Stimulated activated CD4-positive, alpha-beta T cell treated with anti-CD3 and anti-CD28 coated beads, Interleukin-12 subunit alpha, Interleukin-12 subunit beta, amount 100 ng/mL, for 4 hours (primary cell): ENCODE measurements at places on chromosomes 11 and 22.
A peak's percentile ranks its signal among the peaks of the same experiment; 100 is the strongest.

- DNase-seq: no peak
Measured at GRCh38 chr11:368414-369335, 624 bp upstream of the B4GALNT4 start.

DNA sequence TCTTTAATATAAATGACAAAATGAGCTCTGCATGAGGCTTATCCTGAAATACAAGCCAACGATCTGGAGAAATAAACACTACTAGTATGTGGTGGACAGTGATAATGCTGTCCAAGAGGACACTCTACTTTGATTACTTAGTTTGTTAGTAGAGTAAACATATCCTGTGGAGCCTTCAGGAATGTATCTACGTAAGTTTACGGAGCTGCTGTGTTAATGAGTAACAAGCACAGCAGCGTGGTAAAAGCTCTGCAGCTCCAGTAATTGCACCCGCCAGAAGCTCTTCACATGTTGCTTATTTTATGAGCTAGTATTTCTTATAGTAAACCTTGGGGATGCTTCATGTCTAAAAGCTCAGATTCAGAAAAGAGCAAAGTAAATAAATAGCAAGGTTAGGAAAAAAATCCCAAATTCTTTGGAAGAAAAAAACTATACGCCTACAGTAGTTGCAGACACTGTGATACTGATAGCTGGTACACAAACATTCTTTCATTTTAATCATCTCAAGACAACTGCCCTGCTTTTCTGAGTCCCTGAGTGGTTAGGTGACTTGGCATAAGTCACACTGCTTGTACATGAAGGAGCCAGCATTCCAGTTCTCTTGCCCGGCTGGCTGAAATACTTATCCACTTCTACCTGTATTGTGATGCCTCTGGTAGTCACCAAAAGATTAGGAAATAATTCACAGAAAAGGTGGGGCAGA lies 32.7 kb upstream of the CCDC34 start:
- no peak for DNase-seq

DNA sequence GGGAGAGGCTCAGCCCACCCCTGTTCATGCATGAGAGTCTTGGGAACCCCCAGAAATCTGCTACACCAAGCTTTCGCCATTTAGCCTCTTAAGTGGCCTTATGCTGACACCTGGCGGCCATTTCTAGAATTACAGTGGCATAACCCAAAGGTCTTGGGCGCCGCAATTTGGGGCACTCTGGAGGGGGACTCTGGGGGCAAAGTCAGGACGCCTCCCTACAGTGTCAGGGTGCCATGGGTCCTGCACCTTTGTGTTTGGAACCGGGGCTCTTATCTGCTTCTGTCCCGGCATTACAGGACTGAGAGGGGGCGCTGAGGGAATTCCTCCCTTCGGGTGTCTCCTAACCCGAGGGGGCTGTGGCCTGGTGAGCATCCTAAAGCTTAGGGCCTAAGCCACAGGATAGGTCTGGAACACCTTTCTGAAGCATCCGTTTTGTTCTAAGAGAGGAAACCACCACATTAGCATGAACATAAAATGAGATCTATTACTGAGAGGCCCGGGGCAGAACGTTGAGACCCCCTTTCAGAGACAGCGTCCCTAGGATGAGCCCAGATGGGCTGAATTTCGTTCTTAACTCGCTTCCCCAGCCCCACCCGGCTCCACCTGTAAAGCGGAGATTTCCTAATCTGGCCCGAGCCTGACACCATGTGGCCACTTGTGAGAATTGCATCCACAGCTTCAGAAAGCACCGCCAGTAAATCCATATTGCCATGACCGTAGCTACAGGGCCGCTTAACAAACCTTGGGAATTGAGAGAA lies 9.3 kb downstream of the INS start:
- DNase-seq: peak; percentile 74

GRCh38 chr22:29821291-29822016 lies 16.6 kb downstream of the ASCC2 start:
- peak; percentile 8 for DNase-seq

DNA sequence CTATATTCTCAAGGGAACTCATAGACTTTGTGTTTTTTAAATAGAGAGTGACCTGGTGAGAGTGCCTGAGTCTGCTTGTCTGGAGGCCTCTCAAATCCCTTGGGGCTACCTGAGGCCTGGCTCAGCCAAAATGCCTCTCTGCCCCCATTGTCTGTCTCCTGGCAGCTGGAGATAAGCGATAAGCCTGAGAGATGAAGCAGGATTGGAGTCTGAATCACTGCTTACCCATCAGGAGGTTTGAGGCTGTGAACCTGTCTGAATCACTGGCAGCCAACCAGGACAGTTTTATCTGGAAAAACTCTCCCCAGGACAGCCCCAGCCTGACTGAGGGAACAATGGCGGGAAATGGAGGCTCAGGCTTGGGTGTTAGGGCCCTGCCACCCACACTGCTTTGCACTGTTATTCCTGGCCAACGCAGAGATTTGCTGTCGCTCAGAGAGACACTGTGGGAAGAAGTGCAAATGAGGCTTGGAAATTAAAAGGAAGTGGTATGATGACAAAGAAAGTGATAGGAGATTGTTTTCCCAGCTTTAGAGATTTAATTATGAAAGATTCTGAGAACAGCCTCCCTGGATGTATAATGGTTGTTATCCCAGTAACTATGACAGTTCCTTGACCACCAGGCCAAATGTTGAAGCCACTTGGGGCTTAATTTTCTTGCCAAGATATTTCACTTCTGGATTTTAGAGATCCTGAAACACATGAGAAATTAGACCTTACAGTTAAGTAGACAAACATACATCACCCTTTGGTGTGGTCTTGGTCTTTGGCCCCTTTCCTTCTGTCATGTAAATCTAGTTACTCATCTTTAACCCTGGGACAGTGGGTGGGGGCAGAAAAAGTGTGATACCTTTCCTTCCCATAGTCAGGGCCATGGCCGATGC lies 102.1 kb downstream of the RASSF10 start:
- no peak for DNase-seq

GRCh38 chr11:117946842-117947526 lies 17.8 kb upstream of the TMPRSS13 start:
- DNase-seq: peak; percentile 82

DNA sequence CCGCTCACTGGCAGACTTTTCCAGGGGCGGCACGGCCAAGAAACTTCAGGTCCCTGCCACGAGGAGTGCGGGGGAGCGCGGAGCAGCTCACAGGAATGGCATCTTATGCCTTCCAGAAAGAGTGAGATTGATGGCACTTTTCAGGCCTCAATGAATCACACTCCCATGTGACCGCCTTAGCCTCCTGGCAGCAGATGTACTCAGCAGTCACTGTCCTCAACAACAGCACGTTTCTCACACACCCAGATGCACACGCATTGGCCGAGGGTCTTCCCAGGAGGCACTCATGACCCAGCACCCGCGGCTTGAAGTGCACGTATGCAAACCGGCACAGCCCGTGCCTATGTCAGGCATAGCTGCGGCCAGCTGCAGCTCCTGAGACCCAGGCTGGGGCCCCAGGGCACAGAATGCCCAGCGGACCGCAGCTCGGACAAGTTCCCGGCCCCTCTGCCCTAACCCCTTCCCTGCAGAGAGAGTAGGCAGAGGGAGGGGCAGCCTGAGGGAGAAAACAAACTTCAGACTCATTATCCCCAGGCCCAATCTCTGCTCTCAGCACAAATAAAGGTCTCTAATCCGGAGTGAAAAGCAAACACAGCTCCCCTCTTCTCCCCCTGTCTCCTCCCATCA lies 48.3 kb downstream of the RPUSD4 start:
- no peak for DNase-seq

DNA sequence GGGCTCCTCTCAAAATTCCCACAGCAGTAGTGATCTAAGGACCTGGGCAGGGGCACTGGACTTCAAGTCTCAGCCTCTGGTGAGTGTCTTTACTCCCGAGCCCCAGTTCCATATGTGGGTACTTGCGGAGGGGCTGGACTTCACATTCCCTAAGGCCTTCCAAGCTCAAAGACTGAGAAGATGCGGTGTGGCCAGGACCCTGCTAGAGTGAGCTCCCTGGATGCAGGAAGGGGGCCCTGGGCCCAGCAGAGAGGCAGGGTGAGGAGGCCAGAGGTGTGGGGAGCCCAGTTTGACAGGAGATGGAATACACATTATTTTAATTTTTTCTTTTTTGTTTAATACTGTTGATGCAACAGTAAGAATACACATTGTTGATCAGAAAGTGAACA lies 83.7 kb downstream of the IGLL1 start:
- DNase-seq: no peak

DNA sequence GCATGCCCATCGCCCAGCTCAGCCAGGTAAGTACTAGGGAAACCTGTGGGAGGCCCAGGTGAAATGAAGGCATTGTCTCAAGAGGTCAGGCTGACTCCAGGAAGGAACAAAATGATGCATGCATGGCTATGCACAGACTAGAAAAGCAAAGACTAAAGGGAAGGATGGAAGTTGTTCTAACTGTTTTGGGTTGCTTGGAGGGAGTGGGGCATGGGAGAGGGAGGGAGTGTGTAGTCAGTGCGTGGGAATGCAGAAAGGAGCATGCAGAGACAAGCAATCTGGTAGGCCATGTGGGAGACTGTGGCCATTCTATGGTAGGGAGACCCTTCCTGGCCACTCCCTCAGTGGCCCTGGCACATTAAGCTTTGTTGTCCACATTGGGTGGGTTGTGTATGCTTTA lies 2.9 kb downstream of the MICAL3 start:
- DNase-seq: no peak

- no peak for DNase-seq
Measured at GRCh38 chr22:27986459-27986858, 67.4 kb upstream of the PITPNB start.

- no peak for DNase-seq
Measured at GRCh38 chr11:132564091-132564885, 968.0 kb downstream of the OPCML start.

GRCh38 chr11:77094841-77095365 lies 7.7 kb upstream of the OMP start:
- DNase-seq: no peak

DNA sequence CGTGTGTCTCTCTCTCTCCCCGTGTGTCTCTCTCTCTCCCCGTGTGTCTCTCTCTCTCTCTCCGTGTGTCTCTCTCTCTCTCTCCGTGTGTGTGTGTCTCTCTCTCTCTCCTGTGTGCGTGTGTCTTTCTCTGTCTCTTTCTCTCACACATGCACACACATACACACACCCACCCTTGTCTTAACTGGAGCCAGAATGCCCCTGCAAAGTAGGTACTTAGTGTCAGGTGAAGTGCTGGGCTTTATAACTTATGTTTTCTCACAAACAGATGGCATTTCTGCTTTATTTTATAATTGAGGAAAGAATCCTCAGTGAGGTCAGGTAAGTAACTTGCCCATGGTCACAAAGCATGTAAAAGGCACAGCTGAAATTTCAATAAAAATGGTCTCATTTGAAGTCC lies 106.0 kb downstream of the CSNK2A3 start:
- no peak for DNase-seq

DNA sequence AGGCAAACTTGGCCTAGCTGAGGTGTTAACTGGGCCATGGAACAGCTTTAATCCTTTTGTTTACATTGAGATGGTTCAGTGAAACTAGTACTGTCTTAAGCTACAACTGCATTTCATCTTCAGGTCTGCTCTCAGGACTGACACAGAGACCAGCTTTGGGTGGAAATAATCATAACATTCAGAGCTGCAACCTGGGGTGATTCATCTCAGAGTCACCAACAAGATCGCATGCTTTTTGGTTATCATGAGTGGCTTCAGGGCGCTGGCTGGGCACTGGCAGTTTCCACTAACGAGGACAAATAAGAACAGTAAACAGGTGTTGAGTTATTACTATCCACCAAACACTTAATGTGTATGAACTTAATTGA lies 60.9 kb upstream of the PAX6 start:
- DNase-seq: no peak

DNA sequence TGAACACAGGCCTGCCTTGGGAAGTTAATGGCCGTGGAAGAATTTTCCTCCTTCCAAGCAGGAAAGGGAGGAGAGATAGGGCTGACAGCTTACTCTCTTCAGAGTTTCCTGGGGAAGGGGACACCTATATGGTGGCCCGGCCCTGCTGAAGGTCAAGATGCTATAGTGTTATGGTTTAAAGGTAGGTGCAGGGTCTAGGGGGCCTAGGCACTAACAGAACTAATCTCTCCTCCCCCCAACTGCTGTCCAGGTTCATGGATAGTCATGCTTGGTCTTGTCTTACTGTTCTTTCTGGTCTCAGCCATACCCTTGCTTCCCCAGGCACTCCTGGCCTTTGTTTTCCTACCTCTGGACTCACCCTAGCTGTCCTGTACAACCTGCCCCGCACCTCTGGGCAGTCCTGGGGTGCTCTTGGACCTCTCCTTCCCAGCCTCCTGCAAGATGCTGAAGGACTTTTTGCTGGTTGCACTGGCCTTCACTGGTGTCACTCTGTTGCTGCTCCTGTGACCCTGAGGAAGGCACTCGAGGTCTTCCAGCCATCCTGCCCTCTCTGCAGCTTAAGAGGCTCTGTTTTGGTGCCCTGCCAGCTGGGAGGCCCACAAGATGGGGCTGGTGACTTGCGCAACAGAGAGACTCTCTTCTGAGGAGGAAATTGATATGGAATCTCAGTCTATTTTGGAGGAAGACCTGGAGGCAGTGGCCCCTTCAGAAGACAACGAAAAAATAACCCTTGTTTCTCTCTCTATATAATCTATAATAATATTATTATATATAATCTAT lies 17.9 kb downstream of the SEC14L3 start:
- no peak for DNase-seq

- DNase-seq: no peak
Measured at GRCh38 chr11:77144857-77145428, 16.9 kb downstream of the MYO7A start.

DNA sequence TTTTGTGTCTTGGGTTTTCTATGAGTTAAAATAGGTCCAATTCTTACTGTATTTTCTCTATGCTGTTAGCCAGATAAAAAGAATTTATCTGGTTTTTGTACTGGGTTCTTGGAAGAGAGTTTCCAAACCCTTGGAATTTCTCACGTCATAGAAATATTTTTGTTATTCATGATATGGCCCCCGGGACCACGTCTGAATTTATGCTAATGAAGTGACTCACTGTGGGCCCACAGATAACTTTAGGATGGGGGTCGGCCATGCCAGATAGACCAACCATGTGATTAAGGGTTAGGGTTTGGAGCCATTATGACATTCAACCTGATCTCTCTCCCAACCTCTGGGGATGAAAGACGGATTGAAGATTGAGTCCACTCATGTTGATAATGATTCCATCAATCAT lies 35.6 kb upstream of the DDI1 start:
- DNase-seq: no peak

- DNase-seq: no peak
Measured at GRCh38 chr22:33875316-33875715, 45.0 kb downstream of the LARGE1 start.
